ENCODE measurements at places on chromosomes 3 and 15.

DNA sequence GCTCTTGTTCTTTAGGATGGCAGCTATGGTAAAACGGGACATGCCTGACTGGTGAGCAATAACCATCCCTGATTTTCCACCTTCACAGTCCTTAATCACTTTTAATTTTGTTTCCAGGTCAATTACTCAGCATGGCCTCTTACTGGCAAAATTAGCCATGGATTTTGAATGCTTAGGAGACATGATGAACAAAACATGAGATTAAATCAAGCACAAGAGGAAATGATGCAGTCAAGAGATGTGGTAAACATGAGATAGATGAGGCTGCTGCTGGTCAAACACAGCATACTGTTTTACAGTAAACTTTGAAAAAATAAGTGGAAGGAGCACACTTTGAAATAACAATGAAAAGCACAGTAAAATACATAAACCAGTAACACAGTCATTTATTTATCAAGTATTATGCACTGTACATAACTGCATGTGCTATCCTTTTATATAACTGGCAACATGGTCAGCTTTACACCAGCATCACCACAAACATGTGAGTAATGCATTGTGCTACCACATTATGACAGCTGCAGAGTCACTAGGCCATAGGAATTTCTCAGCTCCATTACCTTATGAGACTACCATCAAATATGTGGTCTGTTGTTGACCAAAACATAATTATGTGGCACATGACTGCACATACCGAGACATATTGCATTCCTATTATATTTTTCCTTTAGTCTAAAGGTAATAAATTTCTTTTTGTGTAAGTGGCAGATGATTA lies 30.1 kb upstream of the ZNF502 start:
- no peak for DNase-seq

GRCh38 chr3:62041681-62042080 lies 331.7 kb downstream of the FEZF2 start:
- no peak for DNase-seq

DNA sequence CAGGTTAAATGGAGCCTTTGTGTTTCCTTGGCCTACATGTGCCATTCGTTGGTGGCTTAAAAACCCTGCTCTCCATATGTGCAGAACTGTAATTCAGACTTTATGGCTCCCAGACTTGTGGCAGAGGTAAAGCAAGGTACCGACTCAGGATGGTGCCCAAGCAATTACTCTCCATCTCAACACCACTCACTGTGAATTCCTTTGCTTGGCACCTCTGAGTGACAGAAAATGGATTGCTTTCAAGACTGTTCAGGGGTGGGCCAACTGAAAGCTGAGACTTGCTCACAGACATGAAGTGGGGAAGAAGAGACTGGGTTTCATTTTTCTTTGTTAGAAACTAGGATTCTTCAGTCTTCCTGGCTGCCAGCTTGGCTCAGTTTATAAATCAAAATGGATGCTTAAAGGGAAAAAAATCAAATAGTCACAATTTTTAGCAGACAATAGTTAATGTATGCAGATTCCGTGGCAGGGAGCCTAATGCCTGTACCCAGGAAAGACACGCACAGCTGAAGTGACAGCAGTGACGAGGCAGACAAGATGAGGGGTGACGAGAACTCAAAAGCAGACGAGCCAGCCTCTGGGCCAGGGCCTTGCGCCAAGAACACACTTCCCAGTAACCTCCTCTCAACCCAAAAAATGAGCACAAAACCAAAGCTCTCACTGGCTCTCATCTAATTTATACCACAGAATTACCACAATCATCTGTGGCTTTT lies 207.9 kb upstream of the SLC2A2 start:
- no peak for DNase-seq

DNA sequence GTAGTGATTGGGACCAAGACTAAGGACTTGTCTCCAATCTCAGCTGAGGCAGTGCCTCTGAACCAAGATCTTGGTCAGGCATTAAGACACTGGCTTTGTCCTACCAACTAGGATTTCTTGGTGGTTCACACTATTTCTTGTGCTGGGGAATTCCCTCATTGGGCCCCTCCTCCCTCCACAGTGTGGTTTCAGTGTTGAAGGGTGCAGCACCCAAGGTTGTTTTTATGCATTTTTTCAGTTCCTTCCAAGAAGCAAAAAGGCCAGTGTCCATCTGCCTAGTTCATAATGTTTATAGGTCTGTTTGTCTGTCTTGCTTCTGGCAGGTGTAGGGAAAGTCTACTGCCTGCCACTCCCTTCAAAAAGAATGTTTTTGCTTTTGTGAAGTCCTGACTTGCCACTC lies 10.6 kb upstream of the ITPKA start:
- no peak for DNase-seq

DNA sequence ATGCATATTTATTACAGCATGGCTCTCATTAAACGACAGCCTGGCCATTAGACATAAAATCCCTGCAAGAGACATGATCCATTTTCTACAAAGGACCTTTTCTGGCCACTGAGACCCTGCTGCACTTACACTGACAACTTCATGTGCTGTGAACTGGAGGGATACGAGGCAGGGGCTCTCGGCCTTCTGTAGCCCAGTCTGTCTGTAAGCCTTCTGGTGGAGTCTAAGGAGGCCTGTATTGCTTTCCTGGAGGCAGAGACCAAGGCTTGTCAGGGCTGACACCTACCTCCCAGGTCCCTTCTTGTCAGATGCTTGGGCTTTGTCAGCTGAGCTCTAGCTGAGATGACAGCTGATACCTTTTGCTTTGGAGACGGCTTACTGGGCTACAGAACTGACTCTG lies 776.9 kb upstream of the ARPP21 start:
- no peak for DNase-seq

DNA sequence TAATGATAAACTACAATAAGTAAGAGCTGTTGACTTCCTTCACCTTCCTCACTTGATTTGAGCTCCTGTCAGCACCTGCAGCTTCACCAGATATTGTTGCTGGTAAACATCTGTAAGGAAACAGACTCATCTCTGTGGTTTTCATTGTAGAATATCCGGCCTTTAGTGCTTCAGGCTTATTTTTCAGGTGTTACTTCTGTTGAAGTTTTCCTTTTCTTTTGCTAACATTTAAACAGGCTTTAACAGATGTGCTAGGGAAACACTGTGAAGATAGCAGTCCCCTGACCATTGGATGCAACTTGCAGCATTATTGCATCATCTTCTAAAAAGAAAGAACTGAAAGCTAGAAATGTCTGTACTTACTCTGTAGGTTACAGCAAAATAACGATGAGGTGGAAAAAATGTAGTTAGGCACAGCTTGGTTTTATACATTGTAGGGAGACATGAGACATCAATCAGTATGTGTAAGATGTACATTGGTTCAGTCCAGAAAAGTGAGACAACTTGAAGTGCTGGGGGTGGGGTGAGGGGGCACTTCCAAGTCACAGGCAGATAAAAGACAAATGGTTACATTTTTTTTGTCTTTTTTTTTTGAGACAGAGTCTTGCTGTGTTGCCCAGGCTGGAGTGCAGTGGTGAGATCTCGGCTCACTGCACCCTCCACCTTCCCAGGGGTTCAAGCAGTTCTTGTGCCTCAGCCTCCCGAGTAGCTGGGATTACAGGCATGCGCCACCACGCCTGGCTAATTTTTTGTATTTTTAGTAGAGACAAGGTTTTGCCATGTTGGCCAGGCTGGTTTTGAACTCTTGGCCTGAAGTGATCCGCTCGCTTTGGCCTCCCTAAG lies 10.2 kb downstream of the EDEM1 start:
- no peak for DNase-seq

DNA sequence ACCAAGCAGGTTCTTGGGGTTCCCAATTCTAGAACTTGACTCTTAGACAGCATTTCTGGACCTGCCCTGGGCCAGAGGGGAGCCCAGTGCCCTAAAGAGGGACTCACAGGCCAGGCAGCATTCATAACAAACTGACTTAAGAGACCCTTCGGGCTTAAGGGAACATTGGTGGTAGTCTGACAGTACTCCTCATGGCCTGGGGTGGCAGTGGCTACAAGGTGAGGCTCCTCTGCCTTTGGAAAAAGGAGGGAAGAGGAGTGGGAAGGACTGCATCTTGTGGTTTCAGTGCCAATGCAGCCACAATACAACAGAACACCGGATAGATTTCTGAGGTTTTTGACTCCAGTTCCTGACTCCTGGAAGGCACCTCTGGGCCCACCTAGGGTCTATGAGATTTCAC lies 172.2 kb upstream of the STRIT1 start:
- no peak for DNase-seq

GRCh38 chr3:16088496-16088895 lies 86.0 kb upstream of the GALNT15 start:
- no peak for DNase-seq

DNA sequence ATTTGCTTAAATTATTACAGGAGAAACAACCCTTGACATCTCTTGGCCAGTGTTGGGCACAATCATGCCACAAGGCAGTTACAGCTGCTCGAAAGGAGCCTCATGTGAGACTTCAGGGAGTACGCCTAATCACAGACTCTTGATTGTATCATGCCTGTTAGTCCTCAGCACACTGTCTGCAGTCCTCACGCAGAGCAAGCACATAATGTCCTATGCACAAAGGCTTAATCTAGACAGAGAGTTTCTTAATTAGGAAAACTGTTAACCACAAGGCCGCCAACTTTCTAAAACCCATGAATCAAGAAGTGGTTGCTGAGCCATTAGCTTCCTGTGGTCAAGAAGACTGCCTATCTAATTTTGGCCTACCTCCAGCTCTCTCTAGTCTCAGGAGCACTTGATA lies 172.0 kb downstream of the UNC13C start:
- no peak for DNase-seq

DNA sequence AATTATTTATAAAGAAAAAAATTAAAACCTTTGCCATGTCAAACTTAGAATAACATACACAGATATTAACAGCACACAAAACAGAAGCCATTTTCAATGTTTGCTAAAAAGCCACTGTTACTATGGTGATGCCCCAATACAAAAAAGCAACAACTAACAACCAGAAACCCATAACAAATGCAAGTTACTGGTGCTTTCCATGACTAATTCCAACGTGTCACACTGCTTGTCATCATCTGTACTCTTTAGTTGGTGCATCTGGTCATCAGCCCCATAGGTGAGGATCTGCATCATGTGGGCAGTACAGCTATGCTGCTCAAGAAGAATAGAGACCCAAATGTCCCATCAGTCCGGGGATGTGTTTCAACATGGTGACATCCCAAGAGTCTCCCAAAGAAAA lies 52.8 kb downstream of the ATP8B4 start:
- DNase-seq = no peak

- DNase-seq = no peak
These were observed 4.4 kb downstream of the SPG11 start for GRCh38 chr15:44659056-44659455.

DNA sequence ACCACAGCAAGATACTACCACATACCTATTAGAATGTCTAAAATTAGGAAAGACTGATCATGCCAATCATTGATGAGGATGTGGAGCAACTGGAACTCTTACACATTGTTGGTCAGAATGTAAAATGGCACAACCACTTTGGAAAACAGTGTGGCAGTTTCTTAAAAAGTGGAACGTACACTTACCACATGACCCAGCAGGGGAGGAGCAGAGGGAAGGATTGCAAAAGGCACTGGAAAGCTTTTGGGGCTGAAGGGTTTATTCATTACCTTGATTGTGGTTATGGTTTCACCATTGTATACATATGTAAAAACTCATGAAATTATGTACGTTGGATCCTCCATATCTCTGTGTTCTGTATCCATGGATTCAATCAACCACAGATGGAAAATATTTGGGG lies 3.3 kb upstream of the EHD4 start:
- DNase-seq = no peak

DNA sequence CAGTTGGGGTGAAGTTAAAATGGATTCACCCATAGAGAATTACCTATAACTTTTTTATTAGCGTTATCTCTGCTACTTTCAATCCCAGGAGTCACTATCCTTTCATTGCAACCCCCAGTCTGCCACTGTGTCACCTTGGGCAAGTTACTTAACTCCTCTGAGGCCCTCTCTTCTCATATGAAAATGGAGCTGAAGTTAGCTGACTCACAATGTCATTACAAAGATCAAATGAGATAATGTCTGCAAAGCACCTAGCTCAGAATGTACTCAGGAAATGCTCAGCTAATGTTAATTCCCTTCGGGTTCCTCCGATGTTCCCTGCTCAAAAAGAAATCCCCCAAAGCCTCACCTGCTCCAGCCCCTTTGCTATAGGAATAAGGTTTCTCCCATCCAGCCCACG lies 50.0 kb downstream of the TRIM42 start:
- no peak for DNase-seq

DNA sequence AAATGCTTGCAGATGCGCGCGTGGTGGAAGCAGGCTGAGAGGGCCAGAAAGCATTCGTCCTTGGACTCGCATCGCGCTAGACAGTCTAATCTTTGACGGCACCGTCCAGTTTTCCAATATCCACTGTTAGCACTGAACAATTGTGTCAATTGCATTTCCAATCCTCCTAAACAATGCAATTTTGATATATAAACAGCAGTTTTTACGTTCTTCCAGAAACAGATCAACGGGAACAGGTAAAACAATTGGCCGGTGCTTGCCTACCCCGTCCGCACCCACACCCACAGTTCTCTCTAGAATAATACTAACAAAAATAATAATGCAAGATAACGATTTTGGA lies 17.2 kb downstream of the CPN2 start:
- DNase-seq = no peak

DNA sequence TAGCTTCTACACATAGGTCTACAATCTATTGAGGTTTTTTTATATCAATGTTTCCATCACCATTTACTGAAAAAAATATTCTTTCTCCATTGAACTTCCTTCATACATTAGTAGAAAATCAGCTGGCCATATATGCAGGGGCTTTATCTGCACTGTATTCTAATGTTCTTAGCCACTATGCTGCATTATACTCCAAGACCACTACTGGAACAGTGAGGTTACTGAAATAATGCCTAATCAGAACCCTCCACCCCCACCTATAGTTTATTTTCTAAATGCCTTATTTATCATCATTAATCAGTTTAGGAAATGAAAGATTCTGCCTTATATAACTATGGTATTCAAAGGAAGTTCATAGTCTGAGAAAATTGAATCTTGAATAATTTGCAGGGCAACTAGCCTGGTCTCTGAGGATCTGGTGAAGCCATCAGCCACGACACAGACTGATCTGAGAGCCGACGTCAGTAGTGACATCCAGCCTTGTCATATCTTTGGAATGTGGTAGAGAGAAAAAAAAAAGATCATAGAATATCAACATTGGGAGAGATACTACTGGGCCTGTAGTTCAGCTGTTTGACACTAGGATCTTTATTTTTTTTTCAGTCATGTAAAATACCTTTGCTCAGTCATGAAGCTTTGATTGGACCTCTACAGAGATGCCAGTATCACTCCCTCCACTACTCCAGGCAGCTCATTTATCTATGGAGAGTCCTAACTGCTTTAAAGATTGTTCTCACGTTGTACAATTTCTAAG lies 66.6 kb downstream of the P3H2 start:
- DNase-seq = no peak

GRCh38 chr3:100682056-100682853 lies 27.0 kb upstream of the TFG start:
- DNase-seq = no peak

GRCh38 chr3:7410782-7411181 lies 549.9 kb downstream of the GRM7 start:
- no peak for DNase-seq

DNA sequence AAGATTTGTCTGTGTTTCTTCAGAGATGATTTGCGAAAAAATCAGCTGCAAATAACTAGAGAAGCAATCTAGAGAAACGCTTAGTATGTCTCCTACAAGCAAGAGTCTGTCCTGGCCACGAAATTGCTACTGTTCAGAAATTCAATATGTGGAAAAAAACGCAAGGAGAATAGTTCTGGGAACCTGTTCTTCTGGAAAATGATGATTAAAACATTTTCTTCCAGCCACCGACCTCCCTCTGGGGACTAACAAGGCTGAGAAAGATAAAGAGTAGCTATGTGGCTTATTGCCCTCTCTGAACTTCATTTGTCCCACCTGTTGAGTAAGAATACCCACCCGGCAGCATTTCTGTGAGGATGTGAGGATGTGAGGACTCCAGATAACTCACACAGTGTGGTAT lies 31.6 kb downstream of the SNTN start:
- no peak for DNase-seq
